ENCODE measurements at places on chromosomes 5 and 9.
A peak's percentile ranks its signal among the peaks of the same experiment; 100 is the strongest.

DNA sequence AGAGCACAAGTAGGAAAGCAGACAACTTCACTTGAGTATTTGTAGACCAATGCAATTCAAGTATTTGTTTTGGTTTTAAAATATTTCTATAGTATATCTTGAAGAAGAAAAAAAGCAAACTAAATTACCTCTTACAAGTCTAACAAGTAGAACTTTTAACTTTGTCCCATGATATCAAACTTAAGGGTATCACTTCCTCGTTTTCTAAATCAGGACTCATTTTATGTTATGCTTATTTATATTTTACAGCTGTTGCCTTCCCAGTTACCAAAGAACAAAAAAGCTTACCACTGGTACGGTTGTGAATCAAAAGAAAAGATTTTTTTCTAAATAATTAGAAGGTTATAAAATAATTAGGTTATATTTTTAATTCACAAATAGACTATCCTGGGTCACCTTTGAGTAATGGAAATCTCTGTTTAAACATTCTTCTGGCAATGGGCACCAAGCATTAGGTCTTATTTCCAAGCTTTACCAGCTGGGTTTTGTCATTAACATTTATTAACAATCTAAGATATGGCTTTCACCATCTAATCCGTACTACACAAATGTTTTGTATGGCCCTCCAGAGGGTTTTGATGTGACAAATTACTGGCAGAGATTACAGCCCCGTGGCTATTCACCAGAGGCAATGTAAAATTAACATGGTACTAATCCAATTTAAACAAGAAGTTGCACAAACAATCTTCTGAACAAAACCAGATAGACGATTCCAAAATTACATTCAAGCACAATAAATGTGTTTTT is 63.6 kb downstream of the CEP120 start:
- ATAC-seq = no peak

DNA sequence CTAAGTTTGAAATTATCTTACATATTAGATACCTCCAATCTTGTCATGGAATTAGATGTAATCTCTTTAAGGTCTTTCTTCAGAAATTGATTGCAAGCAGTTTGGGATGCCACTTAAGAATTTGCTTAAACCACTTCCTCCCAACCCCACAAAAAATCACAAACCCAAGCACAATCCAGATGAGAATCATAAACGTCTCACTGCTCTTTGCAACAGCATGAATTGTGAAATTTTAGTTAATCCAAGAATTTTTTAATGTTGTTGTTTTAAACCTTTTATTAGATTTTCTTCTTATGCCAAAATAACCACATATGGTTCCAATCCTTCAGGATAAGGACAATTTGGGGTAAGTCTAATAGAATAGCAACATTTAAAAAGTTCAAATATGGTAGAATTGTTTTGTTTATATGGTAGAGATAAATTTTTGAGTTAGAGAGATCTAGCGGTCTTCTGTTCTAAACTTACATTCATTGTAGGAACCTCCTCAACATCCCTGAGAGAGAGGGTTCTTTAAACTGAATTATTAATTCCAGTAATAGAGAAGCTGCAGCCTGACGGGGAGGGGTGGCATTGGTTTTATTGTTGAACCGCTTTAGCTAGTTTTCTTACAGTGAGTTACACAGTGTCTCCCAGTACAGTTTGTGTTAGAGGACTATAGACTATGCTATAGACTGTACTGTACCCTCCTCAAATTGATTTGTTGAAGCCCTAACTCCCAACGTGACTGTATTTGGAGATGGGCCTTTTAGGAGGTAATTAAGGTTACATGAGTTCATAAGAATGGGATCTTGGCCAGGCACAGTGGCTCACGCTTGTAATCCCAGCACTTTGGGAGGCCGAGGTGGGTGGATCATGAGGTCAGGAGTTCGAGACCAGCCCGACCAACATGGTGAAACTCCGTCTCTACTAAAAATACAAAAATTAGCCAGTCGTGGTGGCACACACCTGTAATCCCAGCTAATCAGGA is 24.8 kb upstream of the IL6ST start:
- peak; percentile 37 for ATAC-seq

- peak; percentile 39 for ATAC-seq
Observed at GRCh38 chr5:96316487-96316886, 116.6 kb downstream of the PCSK1 start.

- ATAC-seq = peak; percentile 17
Observed at GRCh38 chr5:68285851-68286611, 70.5 kb downstream of the PIK3R1 start.

GRCh38 chr9:120710110-120710981 is 3.9 kb downstream of the MEGF9 start:
- ATAC-seq = 0 out of 3 replicates have a peak, but pooled peaks have one; percentile 0

GRCh38 chr9:114820776-114821501 is 15.1 kb upstream of the TNFSF15 start:
- ATAC-seq = no peak

GRCh38 chr5:106757672-106758071 is 913.1 kb downstream of the EFNA5 start:
- ATAC-seq = no peak

- ATAC-seq = peak; percentile 1
Observed at GRCh38 chr5:179608131-179608581, 15.3 kb downstream of the HNRNPH1 start.

- no peak for ATAC-seq
Observed at GRCh38 chr5:27784317-27784716, 745.9 kb upstream of the CDH9 start.

DNA sequence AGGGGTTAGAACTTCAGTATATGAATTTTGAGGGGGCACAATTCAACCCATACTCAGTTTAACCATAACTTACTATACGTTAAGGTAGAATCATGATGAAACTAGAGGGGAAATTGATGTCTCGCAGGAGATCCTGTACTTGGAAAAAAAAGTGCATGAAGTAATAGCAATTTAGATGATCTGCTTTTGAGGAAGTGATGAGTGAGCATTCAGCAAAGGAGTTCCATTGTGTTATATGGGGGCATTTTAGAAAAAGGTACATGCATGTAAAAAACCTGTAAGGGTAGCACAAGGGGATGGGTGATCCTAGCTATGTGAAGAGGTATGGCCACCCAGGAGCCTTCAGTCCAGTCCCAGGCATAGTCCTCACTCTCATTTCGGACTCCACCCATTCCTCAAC is 14.8 kb upstream of the TMC1 start:
- no peak for ATAC-seq

- no peak for ATAC-seq
Observed at GRCh38 chr5:31469886-31470285, 62.0 kb downstream of the DROSHA start.

DNA sequence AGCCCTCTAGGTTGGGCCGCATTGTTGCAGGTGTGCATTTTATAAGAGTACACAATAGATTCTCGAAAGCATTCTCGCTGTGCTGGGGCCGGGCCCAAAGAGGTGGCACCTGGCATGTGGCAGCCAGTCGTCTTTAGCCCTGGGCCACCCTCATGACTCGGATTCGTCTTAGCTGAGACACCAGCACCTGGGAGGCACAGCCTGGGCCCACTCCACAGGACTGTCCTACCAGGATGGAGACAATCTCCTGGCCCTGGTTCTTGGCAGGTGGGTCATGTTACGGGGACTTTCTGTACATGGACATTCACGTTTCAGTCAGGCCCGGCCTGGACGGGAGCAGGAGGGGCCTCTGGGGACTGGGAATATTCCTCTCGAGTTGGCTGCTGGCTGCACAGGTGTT is 212.5 kb downstream of the FANCC start:
- no peak for ATAC-seq

DNA sequence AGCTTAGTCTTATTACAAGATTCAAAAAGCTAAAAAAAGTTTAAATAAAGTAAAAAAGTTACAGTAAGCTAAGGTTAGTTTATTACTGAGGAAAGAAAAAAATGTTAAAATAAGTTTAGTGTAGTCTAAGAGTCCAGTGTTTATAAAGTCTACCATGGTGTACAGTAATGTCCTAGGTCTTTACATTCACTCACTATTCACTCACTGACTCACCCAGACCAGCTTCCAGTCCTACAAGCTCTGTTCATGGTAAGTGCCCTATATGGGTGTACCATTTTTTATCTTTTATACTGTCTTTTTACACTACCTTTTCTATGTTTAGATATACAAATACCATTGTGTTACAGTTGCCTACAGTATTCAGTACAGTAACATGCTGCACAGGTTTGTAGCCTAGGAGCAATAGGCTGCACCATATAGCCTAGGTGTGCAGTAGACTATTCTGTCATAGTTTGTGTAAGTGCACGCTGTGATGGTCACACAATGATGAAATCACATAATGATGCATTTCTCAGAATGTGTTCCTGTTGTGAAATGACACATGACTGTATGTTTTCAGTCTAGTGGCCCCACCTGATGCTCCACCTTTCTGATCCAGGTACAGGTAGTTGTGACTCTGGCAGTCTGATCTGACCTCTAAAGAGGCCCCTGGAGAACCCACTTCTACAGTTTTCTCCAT is 45.7 kb downstream of the SNX18 start:
- no peak for ATAC-seq

- no peak for ATAC-seq
Observed at GRCh38 chr9:108786901-108787689, 68.7 kb downstream of the ACTL7B start.

GRCh38 chr9:40928803-40929487 is 199.5 kb downstream of the FOXD4L6 start:
- no peak for ATAC-seq

DNA sequence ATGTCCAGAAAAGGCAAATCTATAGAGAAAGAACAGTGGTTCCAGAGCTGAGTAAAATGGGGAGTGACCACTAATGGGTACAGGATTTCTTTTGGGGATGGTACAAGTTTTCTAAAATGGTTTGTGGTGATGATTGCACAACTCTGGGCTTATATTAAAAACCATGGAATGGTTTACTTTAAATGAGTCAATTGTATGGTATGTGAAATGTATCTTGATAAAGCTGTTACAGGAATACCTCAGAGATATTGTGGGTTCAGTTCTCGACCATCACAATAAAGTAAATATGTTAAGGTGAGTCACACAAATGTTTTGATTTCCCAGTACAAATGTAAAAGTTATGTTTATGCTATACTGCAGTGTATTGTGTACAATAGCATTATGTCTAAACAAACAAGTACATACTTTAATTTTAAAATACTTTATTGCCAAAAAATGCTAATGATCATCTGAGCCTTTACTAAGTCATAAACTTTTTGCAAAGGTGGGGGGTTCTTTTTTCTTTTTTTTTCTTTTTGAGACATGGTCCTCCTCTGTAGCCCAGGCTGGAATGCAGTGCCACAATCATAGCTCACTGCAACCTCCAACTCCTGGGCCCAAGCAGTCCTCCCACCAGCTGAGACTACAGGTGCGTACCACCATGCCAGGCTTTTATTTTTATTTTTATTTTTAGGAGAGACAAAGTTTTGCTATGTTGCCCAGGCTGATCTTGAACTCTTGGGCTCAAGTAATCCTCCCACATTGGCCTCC is 65.9 kb downstream of the SHOC1 start:
- peak; percentile 64 for ATAC-seq

GRCh38 chr5:13408616-13409015 is 535.9 kb downstream of the DNAH5 start:
- ATAC-seq = no peak

- ATAC-seq = no peak
Observed at GRCh38 chr5:119358530-119358900, 2.7 kb downstream of the TNFAIP8 start.

GRCh38 chr5:171999877-172000276 is 6.6 kb downstream of the FBXW11 start:
- no peak for ATAC-seq

GRCh38 chr9:88757406-88758010 is 222.5 kb downstream of the NXNL2 start:
- ATAC-seq = no peak
